ENCODE measurements at places on chromosomes 3 and 15.
A peak's percentile ranks its signal among the peaks of the same experiment; 100 is the strongest.

DNA sequence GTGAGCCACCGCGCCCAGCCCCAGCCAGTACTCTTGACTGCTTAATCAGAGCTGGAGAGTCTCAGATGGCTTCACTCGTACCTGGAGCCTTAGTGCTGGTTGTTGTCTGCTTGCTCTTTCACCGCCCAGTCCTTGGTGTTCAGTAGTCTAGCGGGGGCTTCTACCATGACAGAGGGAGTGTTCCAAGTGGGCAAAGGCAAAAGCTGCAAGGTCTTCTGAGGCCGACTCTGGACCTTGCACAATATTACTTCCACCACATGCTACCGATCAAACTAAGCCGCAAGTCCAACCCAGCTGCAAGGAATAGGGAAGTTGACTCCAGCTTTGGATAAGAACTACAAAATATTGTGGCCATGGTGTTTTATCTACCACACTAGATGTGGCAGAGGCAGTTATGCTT is 6.6 kb downstream of the PARL start:
- DNase-seq: no peak

DNA sequence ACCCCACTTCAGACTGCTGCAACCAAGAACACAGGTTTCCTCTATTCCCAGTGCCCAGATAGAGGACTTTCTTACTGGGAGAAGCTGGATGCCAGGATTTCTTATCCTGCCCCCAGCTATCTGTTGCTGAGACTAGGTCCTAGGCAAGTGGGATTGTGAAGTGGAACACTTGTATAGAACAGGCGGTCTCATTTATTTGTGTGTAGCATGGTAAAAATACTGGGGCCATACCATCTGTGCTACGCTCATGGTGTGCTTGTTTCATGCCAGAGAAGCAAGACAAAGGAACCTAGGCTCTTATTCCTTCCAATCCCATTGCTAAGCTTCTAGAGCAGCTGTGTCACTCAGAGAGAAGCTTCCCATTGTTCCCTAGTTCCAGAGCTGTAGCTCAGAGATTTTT is 191.5 kb upstream of the EPHA6 start:
- no peak for DNase-seq

GRCh38 chr15:63079947-63080626 is 37.5 kb downstream of the TPM1 start:
- DNase-seq: no peak

- DNase-seq: no peak
These were observed 52.2 kb downstream of the IGF1R start for GRCh38 chr15:98700519-98700918.

- peak; percentile 63 for DNase-seq
These were observed 56.3 kb downstream of the IL20RB start for GRCh38 chr3:137013951-137014688.

GRCh38 chr3:97835761-97836160 is 13.9 kb downstream of the CRYBG3 start:
- no peak for DNase-seq

GRCh38 chr3:87088993-87089841 is 98.3 kb upstream of the VGLL3 start:
- no peak for DNase-seq

- no peak for DNase-seq
These were observed 334.9 kb upstream of the NR2F2 start for GRCh38 chr15:95995375-95996168.

GRCh38 chr3:17442332-17443049 is 299.9 kb downstream of the TBC1D5 start:
- DNase-seq: no peak

DNA sequence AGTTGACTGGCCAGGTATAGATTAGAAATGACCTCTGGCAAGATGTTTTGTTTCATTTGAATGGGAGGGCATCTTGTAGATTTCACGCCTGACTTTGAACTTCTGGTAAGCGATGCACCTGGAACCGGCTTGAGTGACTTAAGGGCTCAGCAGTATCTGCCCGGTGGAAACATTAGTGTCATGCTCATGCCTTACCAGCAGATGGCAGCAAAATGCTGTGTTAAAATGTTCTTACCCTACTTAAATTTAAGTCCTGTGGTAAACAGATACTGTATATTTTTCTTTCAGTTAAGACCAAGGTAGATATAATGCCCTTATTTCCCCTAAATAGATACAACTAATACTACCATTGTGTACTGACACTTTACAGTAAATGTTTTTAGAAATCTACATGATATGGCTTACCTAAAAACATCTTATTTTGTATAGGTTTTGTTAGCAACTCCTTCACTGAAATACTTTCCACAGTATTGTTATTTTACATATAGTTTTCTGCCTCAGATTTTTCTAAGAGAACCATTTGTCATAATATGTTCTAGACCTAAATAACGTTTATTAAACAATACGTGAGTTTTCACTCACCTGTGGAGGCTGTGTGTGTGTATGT is 25.5 kb downstream of the ASB7 start:
- peak; percentile 42 for DNase-seq

GRCh38 chr15:29612096-29612495 is 210.2 kb downstream of the TJP1 start:
- no peak for DNase-seq

DNA sequence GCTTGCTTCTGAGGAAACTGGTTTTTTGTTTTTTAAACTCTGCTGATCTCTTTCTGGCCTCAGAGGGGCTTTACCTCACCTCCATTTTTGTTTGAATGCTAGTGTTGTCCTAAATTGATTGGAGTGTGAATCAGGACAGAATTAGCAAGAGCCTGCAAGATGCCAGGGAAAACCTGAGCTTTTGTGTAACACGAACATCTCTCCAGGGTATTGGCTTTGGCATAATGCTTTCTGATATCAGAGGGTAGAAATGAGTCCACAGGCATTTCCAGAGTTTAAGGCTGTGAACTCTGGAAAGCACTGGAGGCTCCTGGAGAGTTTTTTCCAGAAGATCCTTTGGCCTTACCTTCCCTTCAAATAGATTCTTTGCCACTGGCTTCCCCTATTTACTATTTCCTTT is 87.1 kb downstream of the WDR76 start:
- DNase-seq: no peak

GRCh38 chr15:68334661-68335124 is 57.1 kb downstream of the FEM1B start:
- no peak for DNase-seq

DNA sequence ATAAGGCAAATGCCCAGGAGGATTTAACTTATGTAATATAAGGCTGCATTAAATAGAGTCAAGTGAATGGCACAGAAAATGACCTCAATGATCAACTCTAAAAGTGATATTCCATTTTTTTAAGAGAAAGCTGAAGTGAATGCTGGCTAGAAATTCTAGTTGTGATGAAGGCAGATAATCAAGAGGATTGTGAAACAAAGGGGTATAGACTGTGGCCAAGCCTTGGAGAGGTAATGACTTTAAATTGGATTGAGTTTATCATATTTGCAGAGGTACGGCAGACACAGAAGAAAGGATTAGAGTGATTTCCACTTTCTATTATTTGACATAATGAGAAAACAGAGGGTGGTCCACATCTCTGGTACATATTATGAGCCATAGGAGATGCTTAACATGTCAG is 269.2 kb downstream of the MECOM start:
- no peak for DNase-seq

GRCh38 chr3:1275495-1275894 is 182.7 kb downstream of the CNTN6 start:
- no peak for DNase-seq

DNA sequence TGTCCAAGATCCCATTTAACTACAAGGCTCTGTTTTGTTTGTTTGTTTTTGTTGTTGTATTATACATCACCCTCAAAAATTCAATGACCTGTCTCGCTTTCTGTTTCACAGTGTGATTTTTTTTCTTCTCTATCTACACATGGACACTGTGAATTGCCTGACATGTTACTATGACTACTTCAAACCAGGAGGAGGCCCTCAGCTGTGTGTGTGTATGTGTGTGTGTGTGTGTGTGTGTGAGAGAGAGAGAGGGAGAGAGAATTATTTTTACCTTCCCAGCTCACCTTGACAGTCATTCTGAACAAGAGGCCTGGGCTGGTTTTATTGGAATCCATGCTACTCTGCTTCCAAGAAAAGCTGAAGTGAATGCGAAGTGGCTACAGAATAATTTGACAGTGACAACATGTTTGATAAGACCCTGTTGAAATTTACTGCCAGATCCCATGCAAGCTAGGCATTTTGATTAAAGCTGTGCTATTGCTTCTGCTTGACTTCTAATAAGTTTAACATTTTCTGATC is 841.4 kb downstream of the NSUN3 start:
- no peak for DNase-seq

DNA sequence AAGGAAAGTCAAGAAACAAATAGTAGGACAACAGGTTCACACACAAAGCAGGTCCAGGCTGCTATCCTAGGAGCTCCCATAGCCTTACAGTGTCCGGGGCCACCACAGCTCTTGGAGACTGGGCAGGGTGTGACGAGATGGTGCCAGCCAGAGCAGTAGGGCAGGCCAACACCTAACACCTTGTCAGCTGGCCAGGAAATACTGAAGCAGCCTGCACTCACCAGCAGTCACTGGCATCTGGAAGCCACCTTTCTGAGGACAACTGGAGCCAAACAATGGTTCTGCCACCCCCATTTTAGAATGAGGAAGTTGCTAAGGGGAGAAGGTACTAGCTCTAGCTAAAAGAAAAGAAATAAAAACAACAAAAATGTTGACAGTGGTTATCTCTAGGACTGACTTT is 47.2 kb downstream of the CCDC12 start:
- DNase-seq: no peak

GRCh38 chr15:26372706-26373105 is 400.2 kb downstream of the GABRB3 start:
- no peak for DNase-seq

GRCh38 chr15:43911235-43911781 is 84.5 kb downstream of the WDR76 start:
- no peak for DNase-seq

- no peak for DNase-seq
These were observed 270.3 kb downstream of the IL5RA start for GRCh38 chr3:2839876-2840275.

DNA sequence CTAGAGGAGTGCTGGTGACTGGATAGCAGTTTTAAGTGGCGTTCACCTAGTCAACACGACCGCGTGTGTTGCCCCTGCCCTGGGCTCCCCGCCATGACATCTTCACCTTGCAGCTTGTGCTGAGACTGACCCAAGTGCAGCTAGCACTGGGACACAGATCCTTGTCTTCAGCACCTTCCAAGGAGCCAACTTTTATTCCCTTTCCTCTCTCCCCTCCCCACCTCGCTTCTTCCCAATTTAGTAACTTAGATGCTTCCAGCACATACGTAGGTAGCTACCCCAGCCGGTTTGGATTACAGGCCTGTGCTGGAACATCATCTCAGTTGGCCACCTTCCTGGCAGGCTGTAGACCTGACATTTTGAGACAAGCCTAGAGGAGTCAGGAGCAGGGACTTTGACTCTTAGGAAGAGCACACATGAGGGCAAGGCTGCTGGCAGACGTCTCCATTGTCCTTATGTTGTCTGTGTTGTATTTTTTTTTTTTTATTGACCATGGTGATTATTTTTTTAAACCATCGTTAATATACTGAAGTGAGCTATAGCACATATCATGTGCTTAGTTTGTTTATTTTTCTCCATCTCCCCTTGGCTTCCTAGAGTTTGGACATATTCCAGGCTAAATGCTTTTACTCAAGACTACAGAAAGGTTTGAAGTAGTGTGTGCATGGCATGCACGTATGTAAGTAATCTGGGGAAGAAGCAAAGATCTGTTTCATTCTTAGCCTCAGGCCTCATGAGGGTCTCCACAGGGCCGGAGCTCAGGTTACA is 61.1 kb downstream of the AAGAB start:
- DNase-seq: no peak

DNA sequence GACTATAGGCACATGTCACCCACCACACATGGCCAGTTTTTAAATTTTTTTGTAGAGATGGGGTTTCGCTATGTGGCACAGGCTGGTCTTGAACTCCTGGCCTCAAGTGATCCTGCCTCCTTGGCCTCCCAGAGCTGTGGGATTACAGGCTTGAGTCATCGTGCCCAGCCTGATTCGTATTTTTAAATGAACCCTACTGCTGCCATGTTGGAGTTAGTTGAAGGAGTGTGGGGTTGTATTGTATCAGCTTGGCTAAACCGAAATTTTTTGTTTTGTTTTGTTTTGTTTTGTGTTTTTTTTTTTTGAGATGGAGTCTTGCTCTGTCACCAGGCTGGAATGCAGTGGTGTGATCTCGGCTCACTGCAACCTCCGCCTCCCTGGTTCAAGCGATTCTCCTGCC is 11.8 kb upstream of the ZNF770 start:
- DNase-seq: no peak

DNA sequence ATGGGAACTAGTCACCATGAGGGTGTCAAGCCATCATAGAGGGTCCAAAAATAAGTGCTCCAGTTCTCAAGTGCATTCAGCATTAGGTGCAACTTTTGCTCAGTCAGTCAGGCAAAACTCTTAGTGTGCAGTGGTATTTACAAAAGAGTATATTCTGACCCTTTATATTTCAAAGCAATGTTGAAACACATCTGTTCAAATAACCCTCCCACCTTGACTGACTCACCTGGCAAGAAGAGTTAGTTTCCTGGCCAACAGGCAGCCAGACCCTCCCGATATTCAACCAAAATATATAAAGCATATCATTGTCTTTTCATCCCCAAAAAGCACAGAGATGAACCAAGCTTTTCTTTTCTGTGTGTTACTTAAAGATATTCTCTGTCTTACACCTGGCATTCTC is 7.6 kb upstream of the COL8A1 start:
- no peak for DNase-seq

- no peak for DNase-seq
These were observed 149.4 kb upstream of the CNTN3 start for GRCh38 chr3:74763830-74764229.

GRCh38 chr3:104582092-104582491 is 784.6 kb upstream of the ALCAM start:
- DNase-seq: no peak

- no peak for DNase-seq
These were observed 654.4 kb upstream of the ADAMTS9 start for GRCh38 chr3:65342084-65342683.

- no peak for DNase-seq
These were observed 424.7 kb upstream of the THBS1 start for GRCh38 chr15:39156166-39156565.

- DNase-seq: peak; percentile 77
These were observed 12.5 kb downstream of the RAB27A start for GRCh38 chr15:55277116-55277564.

DNA sequence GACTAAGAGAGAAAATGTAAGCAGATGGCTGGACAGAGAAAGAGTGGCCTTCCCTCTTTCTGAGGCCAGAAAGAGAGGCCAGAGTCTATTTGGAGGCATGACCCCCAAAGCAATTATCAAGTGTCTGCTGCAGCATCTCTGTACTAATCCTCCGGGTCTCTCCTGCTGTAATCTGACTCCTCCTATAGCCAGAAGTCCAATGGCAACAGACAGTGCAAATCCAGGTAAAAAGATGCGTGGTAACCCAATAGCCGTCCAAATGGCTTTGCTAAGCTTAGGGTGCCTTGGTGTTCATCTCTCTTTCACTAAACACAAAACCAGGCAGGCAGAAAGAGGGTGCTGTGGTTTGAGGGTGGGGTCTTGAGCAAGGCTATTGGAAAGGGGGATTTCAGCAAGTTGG is 91.6 kb downstream of the ADCY5 start:
- no peak for DNase-seq

- no peak for DNase-seq
These were observed 183.3 kb downstream of the AKAP13 start for GRCh38 chr15:85563731-85564130.

All from NK-92 treated with Interleukin-12 subunit alpha and Interleukin-12 subunit beta, amount 100 ng/mL, for 24 hours (cell line).